ENCODE measurements at places on chromosomes 7 and 10.

DNA sequence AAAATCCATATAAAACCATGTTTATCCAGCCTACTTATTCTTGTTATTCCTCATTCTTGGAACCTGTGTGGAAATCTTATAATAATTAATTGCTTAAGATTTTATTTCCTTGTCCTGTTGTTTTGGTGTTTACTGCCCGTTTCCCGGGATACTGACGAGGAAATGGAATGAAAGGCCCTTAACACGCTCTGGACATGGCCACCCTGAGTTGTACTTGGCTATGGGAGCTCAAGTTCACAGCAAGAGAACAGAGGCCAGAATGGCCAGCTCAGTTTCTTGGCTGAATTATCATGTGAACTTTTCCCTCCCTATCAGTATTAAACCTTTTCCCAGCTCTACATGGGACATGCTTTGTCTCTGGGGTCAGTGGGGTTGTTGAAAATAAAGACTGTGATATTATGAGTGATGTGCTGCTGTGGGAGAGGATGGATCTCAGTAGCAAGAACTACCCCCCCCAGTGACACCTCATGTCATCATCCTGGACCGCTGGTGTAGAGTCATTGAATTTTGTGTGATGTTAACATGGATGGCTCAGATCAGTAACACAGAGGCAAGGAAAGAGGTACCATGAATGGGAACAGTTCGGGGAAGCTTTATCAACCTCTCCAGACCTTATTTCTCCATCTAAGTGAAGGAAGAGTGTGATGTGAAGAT, 87.0 kb upstream of the IGFBP3 start:
- no peak for DNase-seq

GRCh38 chr10:4672201-4672600, 153.8 kb upstream of the AKR1E2 start:
- no peak for DNase-seq

GRCh38 chr7:157405501-157405900, 68.7 kb downstream of the DNAJB6 start:
- no peak for DNase-seq

DNA sequence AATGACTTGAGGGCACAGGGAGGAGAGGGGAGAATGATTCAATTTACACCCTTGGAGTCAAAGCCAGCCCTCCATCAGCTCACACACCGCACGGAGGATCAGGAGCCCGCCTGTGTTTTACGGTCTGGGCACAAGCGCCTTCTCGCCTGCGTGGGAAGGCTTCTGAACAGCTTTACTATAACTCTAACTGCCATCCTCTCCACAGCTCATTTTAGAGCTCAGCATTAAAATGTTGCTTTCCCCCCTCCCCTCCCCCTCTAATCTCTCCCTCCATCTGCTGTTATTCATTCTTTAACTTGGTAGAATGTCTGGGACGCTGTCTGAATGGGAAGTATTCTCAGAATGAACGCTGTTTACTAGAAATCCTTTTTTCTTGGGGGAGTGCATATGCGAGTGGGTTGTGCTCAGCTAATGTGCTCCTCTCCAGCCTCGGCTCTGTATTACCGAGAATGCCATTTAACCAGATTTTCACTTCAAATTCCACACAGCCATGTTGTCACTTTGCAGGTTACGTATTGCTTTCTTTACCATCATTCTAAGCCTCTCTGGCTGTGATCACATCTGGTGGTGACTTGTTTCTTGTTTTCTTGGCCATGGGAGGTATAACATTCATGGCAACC, 140.1 kb downstream of the GFRA1 start:
- DNase-seq, result no peak

DNA sequence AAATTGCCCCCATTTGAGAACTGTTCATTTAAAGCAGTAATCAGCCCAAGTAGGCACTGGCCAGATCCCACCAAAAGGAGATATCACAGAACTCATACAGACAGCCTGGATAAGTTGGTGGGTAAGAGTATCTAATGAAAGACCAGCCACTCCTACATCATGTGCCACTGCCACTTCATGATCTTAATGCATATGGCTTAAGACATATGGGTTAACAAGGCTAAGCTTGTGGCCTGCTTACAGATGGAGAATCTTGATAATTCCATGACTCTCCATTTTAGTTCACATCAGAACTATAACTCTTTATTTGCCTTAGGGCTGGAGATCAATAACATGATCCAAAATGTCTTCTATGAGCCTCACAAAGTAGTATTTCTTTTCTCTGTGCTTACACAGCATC, 6.8 kb upstream of the IFIT1B start:
- DNase-seq, result no peak

- no peak for DNase-seq
Measured at GRCh38 chr10:13053794-13054462, 46.0 kb upstream of the OPTN start.

- no peak for DNase-seq
Measured at GRCh38 chr10:34292675-34293074, 522.4 kb downstream of the PARD3 start.

DNA sequence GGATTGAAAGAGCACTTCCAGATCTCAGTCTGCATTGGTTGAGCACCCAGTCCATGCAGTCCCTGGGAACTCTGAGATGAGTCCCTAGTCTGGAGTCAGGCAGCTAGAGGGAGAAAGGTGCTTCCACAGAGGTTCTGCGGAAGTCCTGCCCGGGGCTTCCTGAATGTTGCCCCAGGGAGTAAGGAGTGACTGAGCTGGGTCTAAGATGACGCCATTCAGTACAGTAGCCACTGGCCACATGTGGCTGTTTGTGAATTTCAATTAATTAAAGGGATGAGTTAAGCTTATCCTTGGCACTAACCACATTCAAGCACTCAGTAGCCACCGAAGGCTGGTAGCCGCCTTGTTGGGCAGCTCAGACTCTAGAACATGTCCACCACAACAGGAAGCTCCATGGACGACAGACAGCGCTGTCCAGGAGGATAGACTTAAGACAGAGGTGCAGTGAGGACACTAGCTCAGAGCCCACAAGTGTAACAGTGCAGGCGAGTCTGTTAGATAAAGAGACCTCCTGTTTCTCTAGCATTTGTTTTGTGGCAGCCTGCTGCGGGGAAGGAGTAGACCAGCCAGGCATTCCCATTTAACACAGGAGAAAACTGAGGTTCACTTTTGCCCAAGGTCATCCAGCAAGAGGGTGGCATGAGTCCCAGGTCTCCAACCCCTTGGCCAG, 101.6 kb upstream of the PPIF start:
- DNase-seq, result no peak

DNA sequence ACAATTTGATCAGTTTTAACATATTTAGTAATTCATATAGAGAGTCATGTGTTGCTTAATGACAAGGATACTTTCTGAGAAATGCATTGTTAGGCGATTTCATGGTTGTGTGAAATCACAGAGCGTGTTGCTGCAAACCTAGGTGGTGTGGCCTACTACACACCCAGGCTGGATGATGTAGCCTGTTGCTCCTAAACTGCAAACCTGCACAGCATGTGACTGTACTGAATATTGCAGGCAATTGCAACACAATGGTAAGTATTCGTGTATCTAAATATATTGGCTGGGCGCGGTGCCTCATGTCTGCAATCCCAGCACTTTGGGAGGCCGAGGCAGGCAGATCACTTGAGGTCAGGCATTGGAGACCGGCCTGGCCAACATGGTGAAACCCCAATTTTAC, 73.7 kb upstream of the BAIAP2L1 start:
- no peak for DNase-seq

GRCh38 chr7:12146813-12147212, 64.3 kb upstream of the TMEM106B start:
- DNase-seq, result no peak

DNA sequence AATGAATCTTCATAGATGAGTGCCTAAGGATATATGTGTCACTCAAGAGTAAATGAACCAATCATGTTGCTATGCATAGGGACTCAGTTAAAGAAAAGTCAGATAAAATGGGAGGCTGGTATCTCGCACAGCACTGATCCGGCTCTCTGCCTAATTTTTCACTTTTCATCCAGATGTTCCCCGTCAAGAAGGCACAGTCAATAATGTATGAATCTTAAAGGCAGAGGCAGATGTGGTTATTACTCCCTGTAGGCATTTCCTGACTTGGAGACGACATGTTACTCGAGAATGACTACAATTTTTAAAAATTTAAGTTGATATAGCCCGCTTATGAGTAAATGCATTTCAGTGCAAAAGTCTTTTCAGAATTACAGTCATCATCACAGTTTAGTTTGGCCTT, 113.6 kb downstream of the TBXAS1 start:
- DNase-seq, result no peak

- no peak for DNase-seq
Measured at GRCh38 chr7:15863951-15864625, 177.6 kb upstream of the MEOX2 start.

Data from activated CD8-positive, alpha-beta memory T cell treated with anti-CD3 and anti-CD28 coated beads, Interleukin-2, amount 10 ng/mL, durations not matched to agents 7 days and 5 days (primary cell).